HCT116 (cell line): ENCODE measurements at places on chromosomes 5 and 9. TPM values are rescaled to one million over a fixed set of nuclear protein-coding genes. Genes with fewer than 3 reads are reported as not detected.
A peak's percentile ranks its signal among the peaks of the same experiment; 100 is the strongest.

DNA sequence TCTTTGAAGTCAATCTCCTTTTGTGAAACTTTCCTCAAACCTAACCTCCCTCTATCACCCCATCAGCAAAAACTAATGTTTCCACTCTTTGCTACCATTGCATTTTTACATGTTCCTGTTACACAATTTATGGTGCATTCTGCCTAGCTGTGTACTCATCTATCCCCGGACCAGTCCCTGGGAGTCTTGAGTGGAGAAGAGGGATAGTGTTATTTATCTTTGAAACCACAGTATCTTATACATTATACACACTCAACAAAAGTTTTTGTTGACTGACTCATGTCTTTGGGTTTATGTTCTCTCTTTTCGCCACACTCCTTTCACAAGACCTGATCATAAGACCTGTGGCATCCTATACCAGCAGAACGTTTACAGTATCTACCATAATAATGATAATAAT is 26.4 kb downstream of the TNFAIP8 start:
- no peak for DNase-seq

GRCh38 chr5:36777105-36777757 is 99.3 kb upstream of the NIPBL start:
- peak; percentile 15 for DNase-seq

DNA sequence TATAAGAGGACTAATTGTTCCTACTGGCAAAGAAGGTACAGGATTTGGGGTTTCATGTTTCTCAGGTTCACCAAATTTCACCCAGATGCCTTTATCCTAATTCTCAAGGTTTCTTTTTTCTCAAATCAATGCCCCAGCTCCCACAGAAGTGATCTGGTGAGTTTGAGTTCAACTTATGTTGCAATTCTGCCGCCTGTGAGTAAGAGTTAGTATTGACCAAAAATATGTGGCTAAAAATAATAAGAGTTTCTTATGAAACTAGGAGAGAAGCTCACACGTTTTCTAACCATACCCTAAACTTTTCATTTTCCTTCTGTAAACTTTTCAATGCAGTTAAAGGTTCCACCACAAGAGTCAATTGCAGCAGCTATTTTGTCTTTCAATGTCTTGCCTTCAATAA is 15.1 kb downstream of the SLCO6A1 start:
- DNase-seq: no peak

DNA sequence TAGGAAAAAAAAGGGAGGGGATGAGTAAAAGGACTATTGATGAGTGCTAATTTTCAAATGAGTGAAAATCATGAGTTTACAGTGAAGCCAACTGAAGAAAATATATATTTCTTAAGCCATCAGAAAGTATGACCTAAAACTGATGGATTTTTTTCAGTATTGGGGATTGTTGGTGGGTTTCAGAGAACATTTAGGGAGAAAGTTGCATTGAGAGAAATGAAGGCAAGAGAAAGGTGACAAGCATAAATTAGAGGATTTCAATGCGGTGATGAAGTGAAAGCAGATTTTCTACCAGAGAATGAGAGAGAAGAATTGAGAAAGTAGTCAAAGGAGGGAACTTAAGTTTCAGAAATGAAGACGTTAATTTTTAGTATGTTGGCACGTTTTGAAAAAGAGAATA is 8.5 kb upstream of the SNX24 start:
- no peak for DNase-seq

GRCh38 chr5:122154910-122155309 is 25.6 kb downstream of the ZNF474 start:
- DNase-seq: no peak

DNA sequence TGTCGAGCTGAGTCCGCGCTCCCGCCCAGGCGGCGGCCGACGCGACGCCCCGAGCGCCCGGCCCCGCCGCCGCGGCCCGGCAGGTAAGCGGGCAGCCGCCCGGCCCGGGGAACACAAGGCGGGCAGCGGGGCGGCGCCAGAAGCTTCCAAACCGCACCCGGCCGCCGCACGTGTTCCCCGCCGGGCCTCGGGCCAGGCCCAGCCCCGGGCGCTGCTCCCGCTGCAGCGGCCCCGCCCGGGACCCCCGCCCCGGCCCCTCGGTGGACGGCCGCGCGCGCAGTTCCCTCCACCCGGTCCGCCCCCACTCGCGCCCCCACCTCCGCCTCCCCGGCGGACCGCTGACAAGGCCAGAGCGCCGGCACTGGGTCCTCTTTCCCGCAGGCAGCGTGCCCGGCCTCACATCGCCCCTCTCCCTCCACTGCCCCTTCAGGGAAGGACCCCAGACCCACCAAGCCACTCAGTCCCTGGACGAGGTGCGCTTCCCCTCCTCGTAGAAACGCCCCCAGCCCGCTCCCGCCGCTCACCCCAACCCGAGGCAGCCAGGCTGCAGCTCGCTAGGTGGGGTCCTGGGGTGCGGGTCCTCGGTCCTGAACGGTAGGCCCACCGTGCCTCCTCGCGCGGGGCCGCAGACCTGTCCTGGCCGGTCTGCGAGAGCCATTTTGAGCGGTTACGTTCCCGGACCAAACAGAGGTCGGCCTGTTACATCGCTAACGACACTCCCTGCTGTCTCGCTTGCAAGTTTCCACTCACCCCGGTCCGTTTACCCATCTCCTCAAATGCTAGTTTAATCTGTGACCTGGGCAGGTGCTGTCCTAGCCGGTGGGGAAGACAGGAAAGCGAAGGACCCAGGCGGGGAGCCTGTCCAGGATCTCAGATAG is 475 bp downstream of the WDR5 start:
- no peak for DNase-seq

PCDHA5 gene
- total RNA-seq: not detected

HSPA5 gene
- total RNA-seq: 438 TPM

TLX3 gene
- 4.6 TPM for total RNA-seq
